ENCODE measurements at places on chromosomes 3 and 15.

DNA sequence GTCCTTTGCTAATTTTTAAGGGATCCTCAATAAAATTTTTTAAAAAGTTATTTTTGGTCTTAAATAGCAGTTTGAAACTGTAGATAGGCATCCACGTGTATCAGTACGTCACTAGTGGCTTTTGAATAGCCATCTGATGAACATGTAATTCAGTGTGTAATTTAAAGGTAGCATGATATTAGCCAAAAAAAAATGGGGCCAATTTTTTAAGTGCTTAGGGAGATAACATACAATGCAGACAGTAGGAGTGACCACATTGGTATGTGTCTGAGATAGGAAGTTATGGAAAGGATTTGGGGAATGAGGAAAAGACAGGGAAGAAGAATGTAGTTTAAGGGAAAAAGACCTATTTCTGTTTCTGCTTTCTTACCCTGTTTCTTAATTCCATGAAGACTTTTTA is 2.5 kb downstream of the AP4E1 start:
- no peak for DNase-seq

DNA sequence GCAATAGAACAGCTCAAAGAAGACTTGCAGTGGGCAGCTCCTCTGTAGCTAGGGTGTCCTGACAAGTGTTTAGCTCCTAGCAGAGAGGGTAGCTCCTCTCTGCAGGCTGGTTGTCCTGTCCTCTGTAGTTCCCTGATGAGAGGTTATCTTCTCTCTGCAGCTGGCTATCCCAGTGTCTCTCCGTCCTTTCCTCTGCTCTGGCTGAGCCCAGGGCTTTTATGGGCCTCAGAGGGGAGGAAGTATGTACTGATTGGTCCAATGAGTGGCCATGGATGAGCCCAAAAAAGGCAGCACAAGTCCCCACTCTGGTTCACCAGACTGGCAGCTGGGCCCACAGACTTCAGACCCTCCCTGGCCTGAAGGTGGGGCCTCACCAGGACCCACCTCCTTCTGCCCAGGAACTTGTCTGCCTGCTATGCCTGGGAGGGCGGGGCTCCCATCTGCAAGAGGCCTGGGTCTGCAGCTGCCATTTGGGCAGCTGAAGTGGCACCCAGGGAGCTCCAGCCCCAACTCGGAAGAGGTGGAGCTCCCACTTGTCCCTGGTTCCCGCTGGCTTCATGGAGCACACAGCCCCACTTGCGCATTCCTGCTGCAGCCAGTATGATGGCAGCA is 27.2 kb upstream of the MEX3B start:
- no peak for DNase-seq

- no peak for DNase-seq
Measured at GRCh38 chr3:44666346-44666745, 17.8 kb downstream of the ZNF35 start.

DNA sequence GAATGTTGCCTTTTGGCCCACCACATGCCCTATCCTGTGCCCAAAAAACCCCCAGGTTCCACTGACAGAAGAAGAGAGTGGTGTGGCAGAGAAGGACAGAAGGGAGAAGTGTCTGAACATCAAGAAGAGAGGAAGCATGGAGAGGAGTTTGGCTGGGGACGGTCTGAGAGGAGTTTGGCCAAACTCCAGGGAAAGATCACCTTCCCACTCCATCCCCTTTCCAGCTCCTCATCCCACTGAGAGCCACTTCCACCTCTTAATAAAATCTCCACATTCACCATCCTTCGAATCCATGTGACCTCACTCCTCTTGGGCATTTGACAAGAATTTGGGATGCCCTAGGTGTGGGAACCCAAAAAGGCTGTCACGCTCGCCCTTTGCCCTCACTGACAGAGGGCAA is 311.6 kb upstream of the GRM7 start:
- DNase-seq = no peak

DNA sequence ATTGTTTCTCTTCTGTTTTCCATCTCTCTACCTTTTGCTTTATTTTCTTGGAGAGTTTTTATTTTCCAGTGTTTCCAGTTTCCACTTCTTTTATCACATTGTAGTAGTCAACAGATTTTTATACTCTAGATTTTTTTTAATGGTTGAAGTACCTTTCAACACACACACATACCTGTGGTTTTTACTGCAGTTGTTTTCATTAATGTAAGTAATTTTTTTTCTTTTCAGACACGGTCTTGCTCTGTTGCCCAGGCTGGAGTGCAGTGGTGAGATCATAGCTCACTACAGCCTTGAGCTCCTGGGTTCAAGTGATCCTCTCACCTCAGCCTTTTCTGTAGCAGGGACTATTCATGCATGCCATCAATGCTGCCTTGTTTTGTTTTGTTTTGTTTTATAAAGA is 472.5 kb upstream of the SGO1 start:
- no peak for DNase-seq

DNA sequence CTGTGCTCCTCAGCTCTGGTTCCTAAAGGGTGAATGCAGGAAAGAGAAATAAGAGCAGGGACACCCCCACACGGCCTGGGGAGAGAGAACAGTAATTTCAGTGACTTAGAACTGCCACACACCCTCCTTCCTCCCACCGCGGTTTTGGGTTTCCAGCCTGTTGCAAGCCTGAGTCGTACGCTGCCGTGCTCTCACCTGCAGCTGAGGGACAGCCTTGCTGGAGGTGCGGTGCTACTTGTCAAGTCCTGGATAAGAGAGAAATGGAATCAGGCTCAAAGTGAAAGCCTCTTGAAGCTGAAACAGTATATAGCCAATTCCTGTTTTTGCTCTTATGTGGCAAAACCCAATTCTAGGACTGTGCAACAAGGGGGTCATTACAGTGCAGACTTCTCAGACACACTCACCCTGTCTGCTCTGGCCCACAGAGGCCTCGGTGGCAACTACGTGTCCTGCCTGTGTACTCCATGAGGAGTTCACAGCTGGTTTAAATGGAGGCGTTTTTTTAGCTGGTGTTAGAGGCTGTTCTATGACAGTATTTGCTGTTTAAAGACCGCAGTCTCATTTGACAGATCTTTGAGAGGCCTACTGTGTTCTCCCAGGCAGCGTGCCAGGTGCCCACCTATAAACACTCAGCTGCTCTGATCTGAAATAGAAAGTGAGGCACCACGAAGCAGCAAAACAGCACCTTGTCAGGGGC is 42.9 kb downstream of the TBC1D2B start:
- no peak for DNase-seq

- no peak for DNase-seq
Measured at GRCh38 chr3:179452176-179452564, 900 bp upstream of the GNB4 start.

DNA sequence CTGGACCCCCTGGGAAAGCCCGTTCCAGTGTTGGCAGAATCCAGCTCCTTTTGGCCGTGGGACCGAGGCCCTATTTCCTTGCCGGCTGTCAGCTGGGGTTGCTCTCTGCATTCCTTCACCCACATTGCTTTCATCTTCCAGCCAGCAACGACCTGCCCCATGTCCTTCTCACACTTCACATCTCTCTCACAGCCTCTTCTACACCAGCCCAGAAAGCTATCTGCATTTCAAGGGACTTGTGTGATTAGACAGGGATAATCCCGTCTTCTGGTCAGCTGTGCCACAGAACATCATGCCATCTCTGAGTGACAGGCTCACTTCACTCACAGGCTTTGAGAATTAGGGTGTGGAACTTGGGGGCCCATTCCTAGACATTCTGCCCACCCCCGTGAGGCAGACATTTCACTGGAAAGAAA is 16.4 kb downstream of the EFCC1 start:
- DNase-seq = no peak

- DNase-seq = no peak
Measured at GRCh38 chr3:8853081-8853480, 83.7 kb upstream of the OXTR start.

DNA sequence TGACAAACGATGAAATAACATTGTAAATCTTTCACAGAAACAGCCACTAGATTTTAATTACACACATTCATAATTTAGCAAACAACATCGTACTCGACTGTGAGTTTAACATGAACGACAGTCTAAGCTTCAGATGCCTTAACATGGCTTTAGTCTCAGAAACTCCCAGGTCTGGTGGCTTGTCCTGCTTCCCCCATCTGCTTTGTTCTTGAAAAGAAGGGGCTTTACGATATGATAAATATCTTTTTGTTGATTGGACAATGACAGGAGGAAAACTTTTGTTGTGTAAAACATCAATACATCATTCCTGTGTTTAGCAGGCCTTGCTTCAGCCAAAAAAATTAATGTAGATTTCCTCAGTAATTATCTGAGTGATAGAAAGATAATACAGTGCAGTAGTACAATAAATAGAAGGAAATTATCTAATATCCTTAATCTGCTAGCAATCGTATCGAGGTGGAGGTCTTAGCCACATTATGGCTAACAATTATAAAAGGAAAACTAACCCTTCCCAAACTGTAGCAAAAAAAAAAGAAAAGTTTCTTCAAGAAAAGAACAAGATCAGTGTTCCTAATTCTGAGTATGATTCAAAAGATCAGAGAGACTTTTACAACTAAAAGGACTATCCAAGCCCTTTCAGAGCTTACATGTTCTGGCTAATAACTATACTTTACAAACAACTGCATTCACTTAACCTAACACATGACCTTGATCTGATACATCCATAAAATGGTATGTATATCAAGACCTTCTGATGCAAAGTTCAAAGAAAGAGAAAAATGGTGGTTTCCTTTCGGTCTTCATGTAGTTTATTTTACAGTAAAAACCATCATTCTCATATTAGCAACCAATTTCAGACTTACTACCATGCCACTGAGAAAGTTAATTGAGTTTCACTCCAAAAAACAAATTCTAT is 535.7 kb downstream of the FOXP1 start:
- DNase-seq = no peak

GRCh38 chr15:83088876-83089275 is 18.6 kb upstream of the TM6SF1 start:
- no peak for DNase-seq

GRCh38 chr3:34005886-34006285 is 207.5 kb downstream of the PDCD6IP start:
- DNase-seq = no peak

- DNase-seq = no peak
Measured at GRCh38 chr15:29143909-29144635, 125.5 kb downstream of the NSMCE3 start.

- no peak for DNase-seq
Measured at GRCh38 chr3:156051651-156052050, 68.7 kb upstream of the KCNAB1 start.

GRCh38 chr15:82828075-82828474 is 18.6 kb downstream of the WHAMM start:
- DNase-seq = no peak

- DNase-seq = no peak
Measured at GRCh38 chr15:79311901-79312553, 1.1 kb downstream of the TMED3 start.

- no peak for DNase-seq
Measured at GRCh38 chr3:128970740-128971047, 23.2 kb downstream of the CFAP92 start.

- DNase-seq = no peak
Measured at GRCh38 chr15:89728254-89728653, 22.8 kb downstream of the MESP1 start.

GRCh38 chr3:160537729-160538128 is 27.6 kb downstream of the KPNA4 start:
- no peak for DNase-seq

DNA sequence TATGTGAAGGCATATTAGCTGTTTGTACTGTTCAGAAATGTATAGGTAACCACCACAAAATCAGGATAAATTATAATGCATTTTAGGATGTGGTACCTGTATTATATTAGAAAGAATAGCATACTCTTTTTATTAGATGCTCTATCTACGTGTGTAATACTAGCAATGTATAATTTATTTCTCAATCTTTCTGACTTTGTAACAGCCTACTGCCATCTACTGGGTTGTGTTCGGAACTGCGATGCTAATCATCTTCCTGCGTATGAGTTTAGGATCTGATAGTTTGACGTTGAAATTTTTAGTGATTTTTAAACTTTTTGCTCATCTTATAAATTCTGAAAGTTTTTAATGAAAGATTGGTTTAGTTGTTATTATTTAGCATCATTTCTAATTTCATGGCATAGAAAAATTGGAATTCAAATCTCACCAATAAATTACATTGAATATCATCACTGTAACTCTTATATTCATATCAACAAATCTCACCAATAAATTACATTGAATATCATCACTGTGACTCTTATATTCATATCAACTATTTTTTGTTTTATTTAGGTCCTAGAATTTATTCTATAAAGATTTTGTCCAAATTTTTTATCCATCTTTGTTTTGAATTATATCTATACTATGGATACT is 322.7 kb upstream of the ZNF717 start:
- DNase-seq = peak; percentile 33

DNA sequence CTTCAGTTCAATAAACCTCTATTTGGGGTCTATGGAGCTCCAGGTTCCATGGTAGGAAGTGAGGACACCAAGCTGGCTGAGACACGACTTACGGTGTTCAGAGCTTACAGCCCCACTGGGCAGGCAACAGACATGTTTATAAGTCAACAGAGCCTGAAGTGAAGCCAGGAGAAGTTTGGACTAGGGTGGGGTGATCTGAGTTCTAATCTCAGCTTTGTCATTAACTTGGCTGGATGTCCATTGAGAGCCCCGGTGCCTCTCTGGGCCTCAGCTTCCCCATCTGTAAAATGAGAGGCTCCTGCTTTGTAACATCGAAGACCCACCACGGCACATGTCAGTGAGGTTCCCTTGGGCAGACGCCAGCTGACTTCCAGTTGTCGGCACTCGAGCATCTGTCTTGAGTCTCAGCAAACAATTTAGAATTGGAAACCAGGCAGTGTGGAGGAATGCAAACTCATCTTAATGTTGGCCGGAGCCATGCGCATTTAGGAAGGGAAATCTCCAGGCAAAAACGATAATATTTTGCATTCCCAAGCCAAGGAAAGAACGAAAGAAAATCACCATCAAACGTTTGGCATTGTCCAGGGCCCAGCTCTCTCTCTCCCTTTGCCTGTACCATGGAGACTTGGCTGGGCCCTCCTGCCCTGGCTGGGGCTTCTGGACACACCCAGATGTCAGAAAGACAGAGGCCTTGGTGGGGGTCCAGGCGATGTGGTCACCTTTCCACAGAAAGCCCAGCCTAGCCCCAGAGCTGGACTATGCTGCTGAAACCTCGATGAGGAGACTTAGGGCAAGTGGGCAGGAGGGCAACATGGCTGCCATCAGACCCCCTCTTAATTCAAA is 18.4 kb downstream of the ITGA11 start:
- no peak for DNase-seq

- DNase-seq = no peak
Measured at GRCh38 chr15:41984622-41985021, 12.3 kb upstream of the EHD4 start.

DNA sequence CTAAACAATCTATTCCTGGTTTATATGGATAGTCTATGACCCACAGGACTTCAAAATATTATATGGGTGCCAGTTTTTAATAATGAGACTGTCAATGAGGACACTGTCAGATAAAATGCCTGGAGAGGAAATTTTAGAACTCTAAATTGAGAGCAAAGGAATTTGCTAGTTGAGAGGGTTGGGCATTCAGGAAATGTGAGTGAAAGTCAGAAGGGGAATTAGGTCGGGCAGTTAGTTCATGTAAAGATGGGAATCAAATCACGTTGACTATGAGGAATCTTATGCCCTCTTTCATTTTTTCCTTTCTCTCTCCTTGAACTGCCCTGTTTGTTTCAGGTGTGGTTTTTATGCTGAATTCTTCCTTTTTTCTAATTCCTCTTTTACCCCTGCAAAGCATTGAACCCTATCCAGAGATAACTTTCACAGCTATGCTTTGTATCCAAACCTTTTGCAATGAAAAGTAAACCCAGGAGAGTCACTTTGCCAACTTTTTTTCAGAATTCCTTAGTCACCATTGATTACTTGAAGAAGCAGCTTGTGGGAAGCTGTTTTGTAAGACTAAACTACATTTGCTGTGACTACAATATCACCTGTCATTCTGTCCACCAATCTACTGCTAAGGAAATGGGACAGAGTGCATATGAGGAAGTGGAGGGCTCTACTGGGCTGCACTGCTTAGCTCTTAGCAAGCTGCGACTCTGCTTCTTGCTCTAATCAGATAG is 27.8 kb downstream of the CHP1 start:
- peak; percentile 26 for DNase-seq

All from LoVo (cell line).